ENCODE measurements at places on chromosomes 11 and 22. TPM values are rescaled to one million over a fixed set of nuclear protein-coding genes. Genes with fewer than 3 reads are reported as not detected.

DTX4 gene
- total RNA-seq: 7.6 TPM

CDC42BPG gene
- total RNA-seq: 30.1 TPM

SHANK2 gene
- total RNA-seq: 16.9 TPM

PNPLA3 gene
- 7.3 TPM for total RNA-seq

EFCAB6 gene
- 0.52 TPM for total RNA-seq

LARGE1 gene
- 1.5 TPM for total RNA-seq

CRYBB2 gene
- total RNA-seq: not detected

LRP4 gene
- total RNA-seq: 7.4 TPM

MAPK8IP1 gene
- total RNA-seq: 10.1 TPM

USH1C gene
- 13.4 TPM for total RNA-seq

GNG3 gene
- total RNA-seq: not detected

RIMBP3B gene
- 0.25 TPM for total RNA-seq

SYNGR1 gene
- 20.7 TPM for total RNA-seq

All from HCT116 (cell line).